NK-92 treated with Interleukin-12 subunit alpha and Interleukin-12 subunit beta, amount 100 ng/mL, for 24 hours (cell line): ENCODE measurements at places on chromosomes 5 and 9.

GRCh38 chr9:133125941-133126696, 5.1 kb upstream of the RALGDS start:
- no peak for DNase-seq

- DNase-seq: no peak
Measured at GRCh38 chr9:89781838-89782540, 177.2 kb downstream of the GADD45G start.

DNA sequence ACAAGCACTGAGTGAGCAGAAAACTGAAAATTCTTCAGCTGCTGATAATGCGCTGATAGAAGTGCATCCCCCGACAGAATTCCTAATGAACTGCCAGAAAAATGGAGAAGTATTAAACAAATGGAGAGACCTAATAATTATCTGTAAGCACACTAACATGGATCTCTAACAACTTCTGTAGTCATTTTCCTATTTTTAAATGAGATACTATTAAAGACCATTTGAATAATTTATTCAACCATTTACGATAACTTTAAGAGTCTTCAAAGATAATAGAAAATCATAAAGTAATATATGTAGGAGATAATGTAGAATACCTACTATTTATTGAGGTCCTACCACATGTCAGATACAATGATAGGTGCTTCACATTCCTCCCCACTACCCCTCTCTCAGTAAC, 72.9 kb downstream of the EFNA5 start:
- no peak for DNase-seq

- DNase-seq: no peak
Measured at GRCh38 chr5:108858959-108859358, 111.3 kb downstream of the FER start.

DNA sequence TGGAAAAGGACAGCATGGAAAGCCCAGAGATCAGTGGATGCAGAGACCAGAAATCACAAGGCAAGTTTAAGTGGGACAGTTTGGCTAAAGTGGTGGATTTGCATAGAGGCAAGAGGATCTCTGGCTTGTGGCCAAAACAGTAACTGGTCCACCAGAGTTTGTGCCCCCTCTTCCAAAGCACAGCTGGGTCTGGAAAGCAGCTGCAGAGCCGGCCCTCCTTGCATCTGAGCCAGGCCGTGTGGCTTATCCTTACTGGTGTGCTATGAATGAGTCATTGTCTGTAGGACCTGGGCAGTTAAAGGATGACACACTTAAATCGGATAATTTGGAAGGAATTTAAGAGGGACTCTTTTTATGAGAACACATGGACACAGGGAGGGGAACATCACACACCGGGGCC, 146.6 kb downstream of the PIP5K1B start:
- DNase-seq: no peak

DNA sequence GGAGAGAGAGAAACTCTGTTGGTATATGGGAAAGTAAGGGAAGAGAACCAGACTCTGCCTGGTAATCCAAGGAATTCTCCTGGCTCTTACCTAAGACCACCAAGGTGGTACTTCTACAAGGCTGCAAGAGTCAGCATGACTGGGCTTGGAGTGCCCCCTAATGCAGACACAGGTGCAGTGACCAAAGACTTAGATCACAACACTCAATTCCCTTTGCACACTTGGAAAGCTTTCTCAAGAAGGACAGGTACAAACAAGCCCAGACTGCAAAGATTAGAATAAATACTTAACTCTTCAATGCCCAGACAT, 25.2 kb downstream of the UGT3A2 start:
- no peak for DNase-seq

GRCh38 chr5:34599471-34600117, 56.5 kb upstream of the RAI14 start:
- no peak for DNase-seq

- no peak for DNase-seq
Measured at GRCh38 chr9:85212887-85213286, 528.9 kb downstream of the AGTPBP1 start.

DNA sequence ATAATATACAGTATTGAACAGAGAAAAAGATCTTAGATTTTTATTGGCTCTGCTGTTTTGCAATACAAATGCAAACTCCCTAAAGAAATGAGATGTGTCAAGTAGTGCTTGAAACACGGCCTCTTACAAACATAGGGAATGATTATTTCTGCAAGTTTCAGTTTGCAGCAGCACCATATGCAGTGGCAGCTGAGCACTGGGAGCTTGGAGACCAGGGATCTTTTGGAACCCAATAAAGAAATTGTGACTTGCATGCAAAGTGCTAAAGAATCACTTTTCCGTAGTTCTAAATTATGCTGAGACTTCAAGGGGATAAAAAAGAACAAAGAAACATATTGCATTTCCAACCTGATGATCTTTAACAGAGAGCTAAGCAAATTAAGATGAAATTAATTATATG, 674.6 kb upstream of the ZNF608 start:
- DNase-seq: no peak

DNA sequence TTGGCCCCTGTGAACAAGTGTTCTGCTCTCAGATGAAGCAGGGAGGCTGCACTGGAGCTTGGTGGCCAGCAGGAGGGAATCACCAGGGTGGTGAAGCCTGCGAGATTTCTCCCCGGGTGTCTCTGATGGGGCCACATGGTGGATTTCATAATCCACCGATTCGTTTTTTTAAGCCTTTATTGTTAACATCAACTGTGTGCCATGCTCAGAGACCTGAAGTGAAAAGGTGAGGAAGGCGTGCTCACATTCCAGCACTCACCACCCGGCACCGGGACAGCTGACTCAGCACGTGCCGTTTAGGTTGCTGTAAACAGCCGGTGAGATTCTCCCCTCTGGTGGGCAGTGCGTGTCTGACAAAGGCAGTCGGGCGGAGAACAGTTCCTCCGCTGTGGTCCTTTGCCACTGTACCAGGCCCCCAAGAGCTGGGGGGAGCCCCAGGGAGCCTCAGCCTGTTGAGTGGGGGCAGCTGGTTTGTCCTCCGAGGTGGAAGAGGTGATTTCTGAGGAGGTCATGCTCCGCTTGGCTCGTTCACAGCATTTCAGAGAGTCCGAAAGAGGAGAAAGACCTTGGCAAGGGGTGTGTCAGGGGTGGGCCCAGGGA, 12.7 kb upstream of the AHRR start:
- no peak for DNase-seq
